ENCODE measurements at places on chromosomes 5 and 9.

- no peak overlapping the region for H3K4me3 ChIP-seq
- peaks cover 26% of the 10 kb centered on the region for H3K4me1 ChIP-seq
- H3K36me3 ChIP-seq: no peaks in the 10 kb centered on the region
These were observed 1.1 kb upstream of the GAPVD1 start for GRCh38 chr9:125260561-125260960.

GRCh38 chr5:133457439-133458355, 154.6 kb downstream of the FSTL4 start:
- no peak overlapping the region for H3K27ac ChIP-seq
- H3K4me1 ChIP-seq: no peaks in the 10 kb centered on the region
- no peaks in the 10 kb centered on the region for H3K27me3 ChIP-seq
- no peak overlapping the region for H3K4me3 ChIP-seq

- no peak overlapping the region for H3K27ac ChIP-seq
- H3K4me3 ChIP-seq: no peak overlapping the region
These were observed 20.3 kb downstream of the LPCAT1 start for GRCh38 chr5:1503241-1504068.

DNA sequence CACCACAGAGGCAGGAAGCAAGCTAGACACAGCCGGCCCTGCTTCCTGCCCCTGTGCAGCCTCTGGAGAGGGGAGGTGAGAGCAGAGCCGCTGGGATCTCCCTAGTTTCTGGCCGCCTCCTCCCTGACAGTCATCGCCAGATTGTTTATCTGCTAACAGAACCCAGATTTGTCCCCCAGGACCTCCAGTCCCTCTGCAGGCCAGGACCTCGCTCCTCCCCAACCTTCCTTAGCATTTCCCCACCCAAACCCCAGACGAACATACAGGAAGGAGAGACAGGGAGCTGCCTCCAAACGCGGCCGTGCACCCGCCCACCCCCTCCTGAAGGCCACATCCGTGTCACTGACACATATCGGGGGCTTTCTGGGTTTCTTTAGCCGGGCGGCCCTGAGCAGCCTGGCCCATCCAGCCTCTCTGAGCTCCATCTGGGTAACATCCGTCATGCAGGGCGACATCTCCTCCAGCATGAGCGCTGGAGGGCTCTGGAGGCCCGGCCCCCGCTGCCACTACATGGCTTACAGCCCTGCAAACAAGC, 47.5 kb downstream of the DBH start:
- no peaks in the 10 kb centered on the region for H3K4me1 ChIP-seq
- H3K27me3 ChIP-seq: no peaks in the 10 kb centered on the region
- peak; percentile 14 for ATAC-seq
- peak overlapping the region; percentile 40 for H3K27ac ChIP-seq
- no peak overlapping the region for H3K4me3 ChIP-seq
- no peaks in the 10 kb centered on the region for H3K36me3 ChIP-seq

DNA sequence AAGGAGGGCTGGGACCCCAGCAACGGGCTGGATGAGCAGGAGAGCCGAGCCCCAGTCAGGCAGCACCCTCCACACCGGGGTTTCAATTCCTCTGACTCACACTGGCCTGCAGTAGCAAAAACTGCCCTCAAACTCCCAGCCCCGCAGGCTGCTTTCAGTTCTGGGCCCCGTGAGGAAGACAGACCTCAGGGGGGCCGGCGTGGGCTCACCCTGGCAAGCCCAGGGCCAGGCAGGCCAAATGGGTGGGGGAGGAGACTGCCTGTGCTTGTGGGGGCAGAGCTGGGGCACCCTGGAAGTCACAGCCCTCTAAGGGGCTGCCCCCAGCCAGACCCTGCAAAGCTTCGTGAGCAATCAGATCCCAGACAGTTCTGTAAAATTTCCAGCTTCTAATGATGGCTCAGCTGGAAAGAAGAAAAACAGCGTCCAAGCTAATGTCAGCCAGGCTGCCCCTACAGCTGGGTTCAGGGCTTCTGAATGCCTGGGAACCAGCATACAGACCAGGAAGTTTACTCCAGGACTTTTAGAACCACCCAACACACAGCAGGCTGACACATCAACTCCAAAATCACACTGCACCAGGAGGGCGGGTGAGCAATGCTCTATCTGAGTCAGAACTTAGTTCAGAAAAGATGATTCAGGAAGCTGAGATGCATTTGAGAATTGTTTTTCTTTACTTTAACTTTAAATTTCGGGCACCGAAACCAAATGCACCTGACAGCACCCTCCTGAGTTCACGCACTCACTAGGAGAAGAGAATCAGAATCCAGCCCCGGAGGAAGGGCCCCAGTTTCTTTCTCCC, 34.7 kb downstream of the LPCAT1 start:
- H3K4me1 ChIP-seq: no peaks in the 10 kb centered on the region
- H3K36me3 ChIP-seq: peaks cover 100% of the 10 kb centered on the region
- ATAC-seq: peak; percentile 72
- H3K27me3 ChIP-seq: no peaks in the 10 kb centered on the region
- no peak overlapping the region for H3K4me3 ChIP-seq
